ENCODE measurements at places on chromosomes 11 and 22. TPM values are rescaled to one million over a fixed set of nuclear protein-coding genes. Genes with fewer than 3 reads are reported as not detected.
A peak's percentile ranks its signal among the peaks of the same experiment; 100 is the strongest.

DNA sequence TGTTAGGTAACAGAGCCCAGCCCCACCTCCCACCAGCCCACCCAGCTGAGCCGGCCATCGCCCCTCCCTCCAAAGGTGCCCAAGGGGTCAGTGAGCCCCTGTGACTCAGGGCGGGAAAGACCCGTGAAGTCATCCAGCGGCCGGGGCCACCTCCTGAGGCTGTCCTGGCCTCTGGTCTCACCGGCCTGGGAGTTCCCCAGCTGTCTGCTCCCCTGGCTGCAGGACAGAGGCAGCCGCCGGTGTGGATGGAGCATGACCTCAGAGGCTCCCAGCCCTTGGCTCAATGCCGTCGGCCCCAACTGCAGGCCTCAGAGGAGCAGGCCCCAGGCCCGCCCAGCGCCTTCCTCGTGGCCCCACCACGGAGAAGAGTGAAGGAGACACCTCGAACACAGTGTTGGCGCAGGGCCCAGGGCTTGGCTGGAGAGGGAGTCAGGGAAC, 28.7 kb downstream of the RPL3 start:
- peaks cover 6% of the 10 kb centered on the region for H3K4me1 ChIP-seq
- H3K27me3 ChIP-seq: no peaks in the 10 kb centered on the region
- peak; percentile 20 for DNase-seq
- H3K4me3 ChIP-seq: no peak overlapping the region
- H3K27ac ChIP-seq: no peak overlapping the region

DNA sequence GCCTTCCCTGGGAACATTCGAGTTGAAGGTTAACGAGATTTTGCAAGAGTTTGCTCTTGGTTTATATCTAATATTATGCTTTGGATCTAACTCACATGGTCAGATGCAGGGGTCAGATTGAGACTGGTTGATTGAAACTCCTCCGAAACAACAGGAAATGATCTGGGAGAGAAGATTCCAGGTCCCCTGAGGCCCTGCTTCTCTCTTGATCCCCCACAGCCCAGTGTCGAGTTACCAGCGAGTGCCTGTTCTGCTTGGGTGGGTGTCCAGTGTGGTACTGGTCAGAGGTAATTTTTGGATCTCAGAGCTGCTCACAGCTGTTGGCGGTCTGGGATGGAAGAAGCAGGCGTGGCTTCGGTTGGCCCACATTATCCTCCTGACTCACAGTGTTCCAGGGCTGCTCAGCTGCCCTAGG, 9.2 kb downstream of the FBLN1 start:
- H3K4me3 ChIP-seq: peak overlapping the region; percentile 33
- H3K27ac ChIP-seq: peak overlapping the region; percentile 83
- peaks cover 55% of the 10 kb centered on the region for H3K4me1 ChIP-seq
- H3K36me3 ChIP-seq: no peaks in the 10 kb centered on the region

DNA sequence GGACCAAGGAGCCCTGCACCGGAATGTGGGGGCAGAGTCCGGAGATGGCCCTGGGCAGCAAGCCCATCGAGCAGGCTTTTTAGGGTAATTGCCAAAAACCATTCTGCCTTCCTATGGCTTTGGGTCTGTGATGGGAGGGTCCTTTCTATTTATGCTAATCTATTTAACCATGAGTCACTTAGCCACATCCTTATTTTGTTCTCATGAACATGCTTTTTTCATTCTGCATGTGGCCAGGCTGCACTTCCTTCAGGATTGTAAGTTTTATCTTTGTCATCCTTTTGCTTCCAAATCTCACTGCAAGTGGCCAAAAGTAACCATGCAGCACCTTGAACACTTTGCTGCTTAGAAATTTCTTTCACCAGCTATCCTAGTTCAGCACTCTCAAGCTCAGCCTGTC, 88.3 kb downstream of the EFCAB6 start:
- H3K36me3 ChIP-seq: no peaks in the 10 kb centered on the region
- DNase-seq: peak; percentile 33
- H3K4me1 ChIP-seq: 0 out of 2 replicates have a peak, but pooled peaks cover 10% of the 10 kb centered on the region
- no peak overlapping the region for H3K4me3 ChIP-seq

DNA sequence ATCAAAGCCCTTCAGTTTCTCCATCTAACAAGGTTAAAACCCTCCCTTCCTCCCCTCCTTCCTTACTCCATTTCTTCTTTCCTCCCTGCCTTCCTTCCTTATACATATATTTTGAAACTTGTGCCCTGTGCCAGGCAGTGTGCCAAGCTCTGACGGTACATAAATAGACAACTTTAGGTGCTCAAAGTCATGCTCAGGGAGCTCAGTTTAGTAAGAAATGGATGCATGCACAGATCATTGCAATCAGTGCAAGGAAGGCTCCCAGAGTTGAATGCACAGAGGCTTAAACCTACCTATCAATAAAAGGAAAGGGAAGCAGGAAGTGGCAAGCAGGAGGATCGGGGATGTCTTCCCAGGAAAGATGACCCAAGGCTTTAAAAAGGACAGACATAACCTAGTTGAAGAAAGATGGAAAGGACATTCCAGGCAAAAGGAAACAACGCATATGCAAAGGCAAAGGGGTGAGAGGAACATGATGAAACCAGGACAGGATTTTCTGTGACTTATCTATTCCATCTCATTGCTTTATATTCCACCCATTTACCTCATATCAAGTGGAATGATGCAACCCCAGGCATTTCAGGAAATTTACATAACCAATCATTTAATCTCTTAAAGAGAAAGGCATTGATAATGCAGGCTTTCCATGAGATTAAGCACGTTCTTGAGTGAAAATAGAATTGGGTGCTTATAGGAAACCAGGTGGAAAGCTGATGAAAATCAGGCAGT, 13.2 kb downstream of the FZD4 start:
- H3K4me3 ChIP-seq: peak overlapping the region; percentile 51
- H3K27ac ChIP-seq: peak overlapping the region; percentile 66
- H3K27me3 ChIP-seq: no peaks in the 10 kb centered on the region
- DNase-seq: peak; percentile 36
- no peaks in the 10 kb centered on the region for H3K36me3 ChIP-seq
- H3K4me1 ChIP-seq: peaks cover 33% of the 10 kb centered on the region

DNA sequence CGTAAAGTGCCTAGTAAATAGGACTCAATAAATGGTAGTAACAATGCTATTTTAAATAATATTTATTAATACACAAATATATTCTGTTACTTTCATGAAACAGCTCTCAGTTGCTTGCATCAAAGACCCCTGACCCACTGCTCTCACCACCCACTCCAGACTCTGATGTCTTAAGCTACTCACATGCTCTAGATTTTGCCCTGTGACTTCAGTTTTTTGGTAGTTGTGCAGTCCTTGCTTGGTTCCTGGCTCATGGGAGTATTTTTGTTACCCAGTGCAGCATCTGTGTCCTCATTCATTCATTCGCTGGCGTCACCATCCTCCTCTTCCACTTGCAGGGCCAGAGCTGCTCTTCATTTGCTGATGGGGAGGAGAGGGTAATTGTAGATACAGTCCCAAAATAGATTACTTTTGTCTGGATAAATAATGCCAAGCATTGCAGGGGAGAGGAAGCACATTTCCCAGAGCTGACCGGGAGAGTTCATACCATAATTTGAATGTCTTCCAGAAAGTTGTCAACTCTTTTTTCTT, 12.7 kb downstream of the MRPL48 start:
- no peaks in the 10 kb centered on the region for H3K36me3 ChIP-seq
- H3K4me3 ChIP-seq: no peak overlapping the region
- H3K4me1 ChIP-seq: no peaks in the 10 kb centered on the region

The OR2AT4 gene
- polyA plus RNA-seq: not detected

The CHADL gene
- polyA plus RNA-seq: 0.30 TPM
